ENCODE measurements at places on chromosomes 5 and 9.

- peak; percentile 20 for DNase-seq
Observed at GRCh38 chr5:97576956-97577355, 393.9 kb upstream of the RIOK2 start.

- DNase-seq = no peak
Observed at GRCh38 chr9:121196389-121196788, 5.3 kb downstream of the RAB14 start.

GRCh38 chr9:70472268-70473249 lies 58.1 kb upstream of the KLF9 start:
- no peak for DNase-seq

DNA sequence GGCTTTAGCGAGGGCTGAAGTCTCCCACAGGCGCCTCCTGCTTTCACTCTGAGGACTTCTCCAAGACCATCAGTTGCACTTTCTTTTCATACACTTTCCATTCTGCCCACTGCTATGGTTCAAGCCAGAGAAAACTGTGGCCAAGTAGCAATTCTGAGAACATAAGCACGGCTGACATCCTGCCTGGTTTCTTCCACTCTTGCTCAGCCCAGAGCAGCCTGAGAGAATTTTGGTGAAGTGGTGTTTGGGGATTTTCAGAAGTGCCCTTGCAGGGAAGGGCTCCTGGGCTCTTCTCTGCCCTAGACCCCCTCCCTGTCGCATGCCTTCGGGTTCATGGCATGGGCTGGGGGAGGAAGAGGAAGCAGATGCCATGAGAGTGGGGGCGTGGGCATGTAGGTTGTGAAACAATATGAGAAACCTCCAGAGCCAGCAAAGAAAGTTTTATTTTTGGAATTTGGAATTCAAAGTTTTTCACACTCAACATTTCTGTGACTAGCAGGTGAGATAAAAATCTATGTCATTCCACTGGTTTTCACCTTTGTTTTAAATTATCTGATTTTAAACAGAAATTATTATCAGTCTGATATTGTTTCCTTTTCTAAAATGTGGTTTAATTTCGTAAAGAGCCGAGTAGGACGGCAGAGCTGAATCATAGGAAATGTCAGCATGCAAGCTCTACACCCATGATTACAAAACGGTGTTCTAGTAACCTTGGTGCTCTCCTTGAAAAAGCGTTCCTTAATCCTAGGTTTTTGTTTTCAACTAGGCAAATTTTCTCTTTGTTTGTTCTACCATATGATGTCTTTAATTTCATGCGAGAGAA lies 27.8 kb upstream of the TNFSF8 start:
- DNase-seq = peak; percentile 50

GRCh38 chr5:142783601-142784341 lies 13.6 kb downstream of the ARHGAP26 start:
- DNase-seq = peak; percentile 45

DNA sequence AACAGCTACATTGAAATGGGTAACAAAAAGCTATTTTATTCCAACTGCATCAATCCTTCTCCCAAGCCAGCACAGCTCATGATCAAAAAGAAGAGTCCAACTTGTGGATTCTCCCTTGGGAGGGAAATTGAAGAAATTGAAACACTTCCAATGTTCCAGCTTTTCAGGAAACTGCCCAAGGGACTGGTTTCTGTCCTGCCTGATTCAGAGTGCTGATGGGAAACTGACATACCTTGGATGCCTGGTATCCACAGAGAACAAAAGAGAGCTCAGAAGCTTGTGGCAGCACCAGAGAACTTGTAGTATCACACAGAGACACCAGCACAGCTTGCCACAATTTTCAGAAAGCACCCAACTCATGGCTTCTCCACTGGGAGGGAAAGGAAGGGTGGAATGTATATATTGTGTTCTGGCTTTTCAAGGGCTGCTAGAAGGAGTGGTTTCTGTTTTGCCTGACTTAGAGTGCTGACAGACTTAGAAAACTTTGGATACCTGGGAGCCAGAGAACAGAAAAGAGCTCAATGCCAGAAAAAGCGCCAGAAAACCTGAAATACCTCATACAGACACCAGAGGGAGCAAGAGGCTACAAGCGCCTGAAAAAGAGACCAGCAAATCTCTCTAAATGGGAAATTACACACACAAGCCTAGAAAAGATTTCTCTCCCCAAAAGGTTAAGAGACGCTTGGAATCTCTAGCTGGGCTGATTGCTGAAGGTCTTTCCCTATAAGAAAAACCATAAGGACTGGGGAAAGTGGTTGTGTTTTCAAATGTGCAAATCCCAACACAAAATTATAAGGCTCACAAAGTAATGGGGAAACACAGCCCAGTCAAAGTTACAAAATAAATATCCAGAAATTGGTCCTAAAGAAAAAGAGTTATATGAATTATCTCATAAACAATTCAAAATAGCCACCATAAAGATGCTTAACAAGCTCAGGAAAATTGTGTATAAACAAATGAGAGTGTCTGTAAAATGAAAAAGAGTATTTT lies 178.8 kb downstream of the SPOCK1 start:
- DNase-seq = peak; percentile 76

DNA sequence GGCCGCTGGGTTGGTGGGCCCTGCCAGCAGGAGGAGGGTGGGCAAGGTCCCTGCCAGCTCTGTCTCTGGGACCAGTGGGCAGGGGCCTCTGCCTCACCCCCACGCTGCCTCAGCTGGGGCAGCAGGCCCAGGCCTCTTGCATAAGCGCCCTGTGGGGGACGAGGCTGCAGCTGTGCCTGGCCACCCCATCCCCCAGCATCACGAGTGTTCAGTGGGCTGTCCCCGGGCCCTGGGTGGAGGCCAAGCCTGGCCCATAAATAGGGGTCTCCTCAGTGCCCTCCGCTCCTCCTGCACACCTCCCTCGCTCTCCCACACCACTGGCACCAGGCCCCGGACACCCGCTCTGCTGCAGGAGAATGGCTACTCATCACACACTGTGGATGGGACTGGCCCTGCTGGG lies at the start of gene PTGDS:
TSS of gene PTGDS (plus strand) at position 282 of the 400 bp plus-strand sequence. CDS start at position 357, 75 bp downstream.
- peak; percentile 21 for DNase-seq

- DNase-seq = no peak
Observed at GRCh38 chr9:6758248-6758497, 400 bp downstream of the KDM4C start.

DNA sequence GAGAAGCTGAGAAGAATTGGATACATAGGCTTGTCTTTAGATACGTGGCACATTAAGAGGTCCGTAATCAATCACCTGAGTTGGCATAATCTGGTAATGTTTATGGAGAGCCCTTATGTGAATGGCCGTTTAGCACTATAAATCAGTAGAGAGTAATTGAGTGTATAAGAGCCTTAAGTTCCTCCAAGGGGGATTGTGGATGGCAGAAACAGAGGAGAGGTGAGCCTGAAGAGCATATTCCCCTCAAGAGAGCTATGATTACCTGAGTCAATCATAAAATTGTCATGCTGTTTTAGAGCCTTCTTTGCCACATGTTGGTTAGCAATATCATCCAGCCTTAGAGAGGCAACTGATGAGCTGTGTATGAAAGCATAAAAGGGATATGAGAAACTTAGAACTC lies 58.8 kb downstream of the FOCAD start:
- no peak for DNase-seq

- no peak for DNase-seq
Observed at GRCh38 chr9:29214154-29214689, 1640.9 kb upstream of the C9orf72 start.

DNA sequence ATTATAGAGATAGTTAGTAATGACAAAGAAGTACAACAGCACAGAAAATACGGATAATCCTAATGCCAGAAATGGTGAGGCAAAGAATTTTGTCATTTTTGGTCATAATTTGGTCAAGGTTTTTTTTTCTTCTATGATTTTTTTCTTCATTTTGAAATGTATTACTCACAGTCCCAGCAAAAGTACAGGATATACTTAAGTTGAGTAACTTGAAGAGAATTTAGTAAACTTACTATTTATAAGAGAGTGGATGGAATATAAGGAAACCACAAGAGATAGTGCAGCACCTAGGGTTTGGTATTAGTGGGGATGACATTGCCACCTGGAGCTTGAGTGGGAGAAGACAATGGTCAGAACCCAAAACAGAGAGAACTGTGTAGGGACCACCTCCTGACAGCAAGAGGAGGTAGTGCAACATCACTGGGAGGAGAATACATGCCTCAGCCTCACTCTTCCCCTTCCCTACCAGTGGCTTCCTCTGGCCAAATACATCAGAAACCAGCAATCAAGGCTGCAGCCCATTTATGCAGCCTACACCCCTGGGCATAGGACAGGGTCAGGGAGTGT lies 434.5 kb upstream of the TRPC7 start:
- no peak for DNase-seq

- no peak for DNase-seq
Observed at GRCh38 chr9:117916291-117916690, 212.1 kb downstream of the TLR4 start.

Measured in fibroblast of mammary gland (primary cell).